ENCODE measurements at places on chromosomes 6 and 20.

GRCh38 chr6:21228411-21228810, 365.1 kb upstream of the SOX4 start:
- DNase-seq, result no peak

DNA sequence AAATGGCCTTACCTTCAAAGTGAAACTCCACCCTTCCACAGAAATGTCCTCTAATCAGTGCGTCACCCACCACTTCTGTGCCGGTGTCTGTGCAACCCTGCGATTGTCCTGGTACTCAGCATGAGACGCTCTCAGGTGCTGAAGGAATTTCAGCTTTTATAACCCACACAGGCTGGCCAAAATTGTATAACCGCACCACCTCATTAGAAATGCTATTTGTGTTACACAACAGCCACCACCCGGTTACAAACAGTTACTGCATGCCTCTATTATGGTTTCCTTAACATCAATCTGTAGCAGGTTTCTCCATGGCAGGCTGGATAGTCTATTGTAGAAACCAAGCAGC, 51.5 kb downstream of the SLC23A2 start:
- DNase-seq, result no peak

DNA sequence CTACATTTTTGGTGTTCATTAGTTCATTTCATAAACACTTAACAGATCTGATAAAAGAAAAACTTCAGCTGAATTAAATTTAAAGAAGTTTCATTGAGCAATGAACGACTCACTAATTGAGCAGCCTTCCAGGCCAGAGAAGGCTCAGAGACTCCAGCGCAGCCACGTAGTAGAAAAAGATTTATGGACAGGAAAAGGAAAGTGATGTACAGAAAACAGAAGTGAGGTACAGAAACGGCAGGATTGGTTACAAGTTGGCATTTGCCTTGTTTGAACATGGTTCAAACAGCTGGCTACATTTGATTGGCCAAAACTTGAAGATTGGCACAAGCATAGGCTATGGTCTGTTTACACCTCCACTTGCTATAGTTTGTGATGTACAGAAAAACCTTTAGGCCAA, 166.3 kb upstream of the DTNBP1 start:
- DNase-seq, result no peak

DNA sequence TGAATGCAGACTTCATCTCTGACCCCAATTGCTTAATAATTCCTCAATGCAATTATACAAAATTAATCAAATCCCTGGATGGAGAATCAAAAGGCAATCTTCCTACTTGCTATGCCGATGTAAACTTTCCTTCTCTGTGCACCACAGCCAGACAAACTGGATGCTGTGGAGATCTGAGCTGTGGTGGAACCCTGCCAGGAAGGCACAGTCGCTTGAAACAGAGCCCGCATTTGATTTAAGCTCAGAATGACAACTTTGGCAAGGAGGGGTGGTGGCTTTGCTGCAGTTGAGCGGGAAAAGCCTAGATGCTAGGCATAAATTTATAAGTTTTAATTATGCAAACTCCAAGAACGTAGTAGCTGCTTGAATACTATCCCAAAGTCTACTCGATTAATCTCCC, 190.8 kb downstream of the MTFR2 start:
- no peak for DNase-seq

- no peak for DNase-seq
Observed at GRCh38 chr6:155340464-155341129, 26.3 kb upstream of the TFB1M start.

DNA sequence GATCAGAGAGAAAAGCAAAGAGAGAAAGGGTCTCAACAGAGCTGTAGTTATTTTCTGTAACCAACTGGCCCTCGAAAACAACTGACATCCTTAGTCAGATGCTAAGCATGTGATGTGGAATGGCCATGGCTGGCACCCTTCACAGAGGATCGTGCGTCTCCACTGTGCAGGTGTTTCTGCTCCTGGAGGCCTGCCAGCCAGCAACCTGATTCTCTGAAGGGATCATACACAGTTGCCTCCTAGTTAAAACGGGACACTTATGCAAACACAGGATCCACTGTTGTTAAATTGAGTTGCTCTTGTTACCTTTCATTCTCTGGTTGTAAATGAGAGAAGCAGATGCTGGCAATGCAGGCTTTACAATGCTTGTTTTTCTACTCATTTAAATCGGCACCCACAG, 148.5 kb downstream of the HDGFL1 start:
- no peak for DNase-seq

DNA sequence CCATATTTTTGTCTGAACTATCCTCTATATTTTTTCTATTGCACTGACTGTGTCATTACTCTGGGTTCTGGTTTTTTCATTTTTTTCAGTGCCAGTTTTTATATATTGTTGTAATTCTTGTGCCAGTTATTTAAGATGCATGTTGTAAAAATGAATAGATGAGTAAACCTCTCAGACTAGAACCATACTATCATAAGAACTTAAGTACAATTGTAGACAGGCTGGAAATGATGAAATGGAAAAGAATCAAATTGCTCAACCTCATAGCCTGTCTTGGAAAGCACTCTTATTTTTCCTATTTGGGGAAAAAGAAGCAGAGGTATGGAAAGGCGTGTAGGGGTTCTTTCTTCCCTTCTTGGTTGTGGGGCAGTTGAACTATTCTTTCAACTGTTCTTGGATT, 30.2 kb downstream of the PANK2 start:
- DNase-seq, result no peak

DNA sequence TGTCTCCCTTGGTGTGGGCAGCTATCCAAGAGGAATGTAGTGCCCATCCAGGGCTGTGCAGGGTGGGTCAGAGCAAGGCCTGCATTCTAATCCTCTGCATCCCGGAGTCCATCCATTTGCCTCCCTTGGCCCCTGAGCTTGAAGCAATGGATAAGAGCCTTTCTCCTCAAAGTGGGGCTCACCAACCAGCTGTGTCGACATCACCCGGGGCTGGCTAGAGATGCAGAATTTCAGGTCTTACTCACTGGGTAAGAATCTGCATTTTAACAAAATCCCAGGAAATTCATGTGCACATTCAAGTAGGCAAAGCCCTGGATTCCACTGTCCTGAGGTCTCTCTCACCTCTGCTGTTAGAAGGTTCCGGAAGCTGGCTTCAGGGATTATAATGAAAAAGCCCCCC, 95.3 kb downstream of the MDGA1 start:
- DNase-seq, result no peak

DNA sequence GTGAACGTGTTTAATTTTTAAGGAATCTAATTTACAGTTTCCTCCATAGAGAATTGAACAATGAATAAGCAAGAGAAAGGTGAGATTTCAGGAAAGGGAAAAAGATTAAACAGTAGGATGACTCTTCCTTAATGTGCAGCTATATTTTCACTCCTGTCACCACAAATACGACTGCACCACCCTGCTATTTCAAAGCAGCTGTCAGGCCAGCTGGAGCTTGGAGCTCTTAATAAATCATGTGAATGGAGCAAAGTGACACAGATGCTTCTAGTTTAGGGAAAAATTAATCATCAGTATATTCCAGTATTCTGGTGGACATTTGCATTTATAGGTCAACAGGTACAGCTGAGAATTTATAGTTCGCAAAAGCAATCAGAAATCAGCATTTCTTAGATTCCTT, 56.5 kb upstream of the PKIB start:
- no peak for DNase-seq

- DNase-seq, result no peak
Observed at GRCh38 chr20:62477669-62478455, 2.1 kb upstream of the GATA5 start.

GRCh38 chr6:38924791-38925509, 123.6 kb upstream of the GLP1R start:
- DNase-seq, result no peak

- no peak for DNase-seq
Observed at GRCh38 chr6:57303931-57304681, 13.3 kb upstream of the PRIM2 start.

Measured in activated CD4-positive, alpha-beta T cell treated with anti-CD3 and anti-CD28 coated beads, Interleukin-2, amount 50 U/mL, for 4 hours (primary cell).